ENCODE measurements at places on chromosomes 6 and 20.

- no peak for DNase-seq
Measured at GRCh38 chr6:45759472-45759810, 256.2 kb downstream of the CLIC5 start.

GRCh38 chr20:39829661-39830060 is 859.4 kb downstream of the MAFB start:
- no peak for DNase-seq

- DNase-seq: no peak
Measured at GRCh38 chr20:14531786-14532185, 194.4 kb upstream of the FLRT3 start.

- DNase-seq: no peak
Measured at GRCh38 chr20:23697947-23698346, 9.1 kb upstream of the CST4 start.

- DNase-seq: no peak
Measured at GRCh38 chr6:116542426-116542825, 3.1 kb downstream of the TRAPPC3L start.

DNA sequence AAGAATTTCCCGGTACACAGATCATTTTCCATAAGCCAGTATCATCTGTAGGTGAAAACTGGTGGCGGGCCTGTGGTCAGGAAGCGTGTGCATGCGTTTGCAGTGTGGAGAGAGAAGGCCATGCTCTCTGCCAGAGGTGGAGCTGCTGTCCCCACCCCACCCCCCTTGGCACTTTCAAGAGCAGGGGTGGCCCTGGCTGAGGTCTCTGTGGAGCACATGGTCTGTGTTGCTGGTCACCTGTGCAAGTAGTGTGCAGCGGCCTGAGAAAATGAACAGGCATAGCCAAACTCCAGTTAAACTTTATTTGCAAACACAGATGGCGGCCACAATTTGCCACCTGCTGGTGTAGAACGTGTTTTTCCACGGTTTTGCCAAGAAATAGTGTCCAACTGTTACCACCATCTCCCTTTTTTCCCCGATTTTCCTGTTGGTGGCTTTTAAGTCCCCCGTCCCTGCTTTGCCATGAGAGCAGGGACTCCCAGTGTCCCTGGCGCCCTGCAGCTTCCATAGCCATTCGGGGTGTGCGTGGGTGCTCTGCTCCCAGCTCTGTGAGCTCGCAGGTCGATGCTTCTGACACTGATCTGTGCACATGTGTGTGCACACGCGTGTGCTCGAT is 2.5 kb downstream of the ADRM1 start:
- DNase-seq: no peak
